Right lobe of liver (tissue), 6 donors: ENCODE measurements at places on chromosomes 2 and 18. TPM values are rescaled to one million over a fixed set of nuclear protein-coding genes. Genes with fewer than 3 reads are reported as not detected.

DNA sequence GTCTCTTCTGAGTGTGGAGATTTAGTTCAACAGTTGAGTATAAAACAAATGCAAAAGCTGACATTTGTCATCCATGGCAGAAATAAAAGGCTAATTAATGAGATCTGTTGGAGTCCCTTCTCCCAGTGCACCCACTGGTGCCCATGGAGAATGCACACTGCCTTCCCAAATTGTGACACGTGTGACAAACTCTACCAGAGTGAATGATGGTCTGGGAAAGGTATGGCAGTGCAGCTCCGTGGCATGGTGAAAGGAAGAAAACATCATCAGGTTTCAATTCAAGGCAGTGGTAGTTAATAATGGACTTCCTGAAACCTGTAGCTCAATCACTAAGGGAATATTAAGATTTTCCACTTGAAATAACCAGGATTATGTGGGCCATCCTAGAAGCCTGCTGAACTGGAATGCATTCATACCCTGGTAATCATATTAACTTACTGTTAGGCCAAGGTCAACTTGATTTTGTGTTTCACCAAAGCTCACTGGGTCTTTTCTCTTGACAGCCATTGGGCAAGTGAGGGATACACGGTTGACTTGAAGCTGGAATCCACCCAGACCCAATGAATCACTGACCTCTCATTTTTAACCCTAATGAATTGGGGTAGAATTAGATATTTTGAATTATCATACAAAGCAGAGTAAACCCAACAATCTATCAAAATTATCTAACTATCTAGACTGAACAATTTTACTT, 167.6 kb downstream of the AFF3 start:
- H3K27me3 ChIP-seq: no peaks in the 10 kb centered on the region
- no peak overlapping the region for H3K27ac ChIP-seq
- no peak overlapping the region for H3K4me3 ChIP-seq
- no peaks in the 10 kb centered on the region for H3K36me3 ChIP-seq

Gene MLPH
- 52.8 TPM for total RNA-seq

Gene COL4A3
- total RNA-seq: 1.3 TPM

Gene CCNYL1
- total RNA-seq: 10.3 TPM
